ENCODE measurements at places on chromosomes 4 and X.

- no peak for DNase-seq
Measured at GRCh38 chr4:165537028-165537648, 158.3 kb downstream of the CPE start.

DNA sequence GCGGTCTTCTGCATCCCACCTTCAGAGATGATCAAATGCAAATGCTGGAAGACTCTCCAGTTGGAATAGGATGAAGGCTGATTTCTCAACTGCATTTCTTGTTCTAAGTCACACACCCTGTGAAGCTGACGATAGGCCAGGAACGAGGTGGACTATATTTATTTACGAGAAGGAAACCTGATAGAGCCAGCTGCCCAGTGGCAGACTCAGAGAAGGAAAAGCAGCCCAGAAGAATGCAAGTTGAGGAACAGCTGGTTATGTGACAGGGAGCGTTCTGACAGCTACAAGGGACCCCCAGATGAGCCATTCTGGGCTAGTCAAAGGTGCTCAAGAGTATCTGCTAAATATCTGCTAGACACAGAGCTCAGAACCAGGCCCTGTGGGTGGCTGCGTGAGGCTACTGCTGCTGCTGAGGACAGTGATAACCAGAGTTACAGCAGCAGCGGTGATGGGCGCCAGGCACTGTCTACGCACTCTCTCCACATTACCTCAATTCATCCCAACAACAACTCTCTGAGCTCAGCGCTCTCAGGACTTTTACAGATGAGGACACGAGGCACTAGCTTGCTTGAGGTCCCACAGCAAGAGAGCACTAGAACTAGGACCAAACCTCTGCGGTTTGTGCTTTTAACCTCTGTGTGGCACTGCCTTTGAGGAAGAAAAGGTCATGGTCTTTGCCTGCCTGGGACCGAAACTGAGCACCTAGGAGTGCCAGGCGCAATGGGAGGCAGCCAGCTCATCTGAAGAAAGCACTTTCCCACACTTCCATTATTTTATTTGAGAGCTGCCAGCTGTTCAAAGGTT, 69.0 kb downstream of the GATB start:
- no peak for DNase-seq

GRCh38 chrX:114964374-114964773, 53.0 kb downstream of the IL13RA2 start:
- DNase-seq, result no peak

GRCh38 chr4:21415728-21416127, 532.8 kb downstream of the KCNIP4 start:
- no peak for DNase-seq

DNA sequence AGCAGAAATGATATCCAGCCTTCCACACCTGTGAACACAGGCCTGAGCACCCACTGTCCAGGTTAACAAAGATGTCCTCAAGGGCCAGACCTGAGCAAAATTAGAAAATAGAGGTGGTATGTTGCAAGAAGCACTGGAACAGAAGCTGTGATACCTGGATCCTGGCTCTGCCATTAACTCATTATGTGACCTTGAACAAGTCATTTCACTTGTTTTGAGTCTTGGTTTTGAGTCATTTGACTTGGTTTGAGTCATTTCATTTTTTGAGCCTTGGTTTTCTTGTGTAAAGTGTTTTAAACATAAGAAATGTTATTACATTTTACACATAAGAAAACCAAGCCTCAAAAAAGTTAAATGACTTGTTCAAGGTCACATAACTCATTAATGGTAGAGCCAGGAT, 2.9 kb upstream of the NWD2 start:
- DNase-seq, result no peak

GRCh38 chr4:161869511-161869910, 294.3 kb downstream of the FSTL5 start:
- DNase-seq, result no peak

- no peak for DNase-seq
Measured at GRCh38 chrX:102129473-102129872, 4.0 kb downstream of the TCEAL2 start.

DNA sequence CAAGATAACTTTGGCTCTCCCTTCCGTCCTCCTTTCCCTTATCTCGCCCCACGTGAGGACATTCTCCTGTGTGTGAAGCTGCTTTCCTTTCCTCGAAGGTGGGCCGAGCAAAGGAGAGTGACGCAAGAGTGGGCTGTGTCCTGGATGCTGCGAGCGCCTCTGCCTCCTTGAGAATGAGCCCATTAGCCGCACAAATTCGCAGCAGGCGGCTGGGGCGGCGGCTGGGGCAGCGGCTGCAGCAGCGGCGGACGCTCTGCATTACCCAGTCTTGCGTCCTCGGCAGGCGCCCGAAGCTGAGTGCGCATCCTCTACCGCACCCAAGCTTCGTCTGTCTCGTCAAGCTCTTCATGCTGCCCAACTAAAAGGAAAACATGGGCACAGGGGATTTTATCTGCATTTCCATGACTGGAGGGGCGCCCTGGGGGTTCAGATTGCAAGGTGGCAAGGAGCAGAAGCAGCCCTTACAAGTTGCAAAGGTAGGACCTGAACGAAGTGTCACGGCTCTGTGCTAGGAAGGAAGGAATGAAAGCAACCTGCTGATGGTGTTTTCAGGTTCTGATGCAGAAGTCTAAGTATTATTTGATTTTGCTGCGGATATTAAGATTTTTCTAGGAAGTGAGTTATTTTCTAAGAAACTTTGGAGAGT, at the start of gene SYNPO2:
Gene SYNPO2 (plus strand): TSS at position 189 of the 646 bp plus-strand sequence. CDS start 183 bp downstream, at position 372.
- DNase-seq, result peak; percentile 19

DNA sequence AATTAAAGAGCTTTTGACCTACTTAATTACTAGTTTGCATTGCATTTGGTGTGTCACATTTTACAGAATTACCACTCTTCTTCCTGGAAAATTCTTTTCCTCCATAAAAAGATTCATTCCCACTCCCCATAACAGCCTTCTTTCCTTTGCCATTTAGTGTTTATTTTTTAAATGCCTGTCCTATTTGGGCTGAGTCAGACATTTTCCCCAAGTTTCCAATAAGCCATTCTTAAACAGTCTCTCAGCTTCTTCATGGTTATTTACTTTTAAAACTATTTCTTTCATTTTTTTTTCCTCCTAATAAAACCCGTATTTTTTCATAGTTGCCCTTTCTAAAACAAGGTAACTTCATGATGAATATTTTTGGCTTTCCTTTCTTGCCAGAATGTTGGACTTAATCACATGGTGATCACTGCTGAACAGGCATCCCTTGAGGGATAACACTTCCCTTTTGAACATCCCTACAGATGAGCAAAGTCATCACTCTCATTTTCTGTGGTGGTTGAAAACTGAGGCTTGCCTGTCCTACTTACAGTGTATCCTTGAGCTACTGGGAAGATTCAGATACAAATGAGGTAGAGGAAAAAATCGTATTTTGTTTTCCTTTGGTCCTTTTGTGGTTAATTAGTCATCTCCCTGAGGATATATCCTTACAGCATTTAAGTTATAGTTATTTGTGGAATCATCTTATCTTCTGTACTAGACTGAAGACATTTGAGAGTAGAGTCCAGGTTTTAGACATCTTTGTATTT, 520.5 kb upstream of the NR3C2 start:
- no peak for DNase-seq

DNA sequence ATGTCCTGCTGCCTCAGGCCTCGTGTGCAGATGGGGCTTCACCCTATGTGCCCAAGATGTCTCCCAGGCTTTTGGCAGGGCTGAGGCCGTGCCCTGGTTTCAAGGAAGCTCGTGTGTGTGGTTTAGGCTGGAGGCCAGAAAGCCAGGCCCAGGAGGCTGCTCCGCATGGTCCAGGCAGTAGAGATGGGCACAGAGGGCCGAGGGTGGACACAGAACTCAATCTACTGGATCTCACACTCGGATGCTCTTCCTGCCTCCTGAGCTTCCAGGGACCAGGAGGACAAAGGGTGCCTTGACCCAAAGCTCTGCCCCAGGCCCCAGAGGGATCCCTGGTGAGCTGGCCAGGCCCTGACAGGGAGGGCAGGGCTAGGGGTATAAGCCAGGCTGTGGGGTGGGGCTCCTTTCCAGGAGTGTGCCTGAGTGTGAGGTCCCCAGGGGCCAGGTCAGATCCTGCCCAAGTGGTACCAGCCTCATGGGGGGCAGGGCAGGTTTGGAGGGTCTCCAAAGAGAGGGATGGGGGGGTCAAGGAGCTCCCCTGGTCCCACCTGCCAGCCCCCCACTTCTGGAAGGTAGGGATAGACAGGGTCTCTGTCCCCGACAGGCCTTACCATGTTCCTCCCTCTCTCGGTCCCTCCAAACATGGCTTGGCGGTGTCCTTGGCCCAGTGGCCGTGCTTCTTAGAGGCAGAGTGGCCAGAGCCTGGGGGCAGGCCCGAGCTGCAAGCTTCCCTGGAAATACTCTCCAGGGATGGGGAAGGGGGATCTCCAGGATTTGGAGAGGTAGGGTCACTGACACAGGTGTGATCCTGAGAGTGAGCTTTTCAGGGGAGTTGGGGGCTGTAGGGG, 23.8 kb downstream of the HTRA3 start:
- DNase-seq, result no peak

- DNase-seq, result no peak
Measured at GRCh38 chr4:121764702-121765367, at the start of gene SMIM43. Gene SMIM43 (minus strand): TSS chr4:121765164. CDS start chr4:121765105, 59 bp downstream.

DNA sequence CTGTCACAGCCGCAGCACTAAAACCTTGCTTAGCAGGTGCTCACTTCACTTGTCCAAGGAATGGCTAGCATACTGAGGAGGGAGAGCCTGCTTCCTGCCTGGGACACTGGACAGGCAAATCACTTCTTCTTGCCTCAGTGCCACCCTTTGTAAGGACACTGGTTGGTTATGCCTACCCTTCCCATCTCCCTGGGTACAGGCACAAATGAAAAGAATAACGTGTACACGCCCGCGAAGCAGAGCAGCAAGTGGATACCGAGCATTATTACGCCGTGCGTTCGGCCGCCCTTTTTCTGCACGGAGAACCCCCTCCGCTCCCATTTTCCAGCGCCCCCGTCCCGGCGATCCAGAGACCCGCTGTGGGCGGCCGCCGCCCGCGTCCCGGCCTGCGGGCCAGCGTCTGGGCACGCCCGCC, 338 bp upstream of the KLHL2 start:
- DNase-seq, result no peak

DNA sequence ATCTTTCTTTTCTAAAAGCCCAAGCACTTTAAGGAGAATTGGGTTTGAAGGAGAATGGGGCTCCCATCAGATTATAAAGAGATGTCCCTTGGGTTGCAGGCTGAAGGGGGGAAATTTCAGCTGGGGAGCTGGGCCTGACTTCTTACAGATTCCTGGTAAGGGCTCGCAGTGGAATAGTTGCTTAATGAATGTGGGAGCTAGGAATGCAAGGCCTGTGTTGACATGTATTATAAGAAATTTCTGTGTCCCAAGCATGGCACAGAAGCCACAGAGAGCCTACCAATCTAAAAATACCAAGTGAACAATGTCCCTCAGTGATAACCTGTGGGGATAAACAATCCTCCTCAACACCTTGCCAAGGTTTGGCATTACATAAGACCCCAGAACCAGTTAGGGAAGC, 39.3 kb upstream of the WNK3 start:
- DNase-seq, result no peak

DNA sequence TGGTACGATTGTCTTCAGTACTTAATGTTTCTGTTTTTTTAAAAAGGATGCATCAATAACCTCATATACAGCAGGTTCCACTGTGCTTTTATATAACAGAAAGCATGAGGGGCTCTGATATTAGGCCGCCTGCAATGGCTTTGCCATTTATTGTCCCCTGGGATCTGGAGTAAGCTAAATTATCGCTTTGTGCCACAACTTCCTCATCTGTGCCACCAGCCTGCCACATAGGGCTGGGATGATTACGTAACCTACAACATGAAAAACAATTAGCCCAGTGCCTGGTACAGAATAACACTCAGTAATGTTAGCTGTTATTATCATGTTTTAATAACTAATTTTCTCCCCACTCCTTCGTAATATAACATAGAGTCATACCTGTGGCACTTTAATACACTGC, 65.5 kb upstream of the TRIM2 start:
- DNase-seq, result no peak

- DNase-seq, result no peak
Measured at GRCh38 chr4:24646798-24647460, 62.6 kb upstream of the DHX15 start.

- DNase-seq, result peak; percentile 40
Measured at GRCh38 chr4:159206427-159206871, 103.6 kb downstream of the RAPGEF2 start.

- no peak for DNase-seq
Measured at GRCh38 chr4:166658585-166658984, 575.7 kb downstream of the SPOCK3 start.

DNA sequence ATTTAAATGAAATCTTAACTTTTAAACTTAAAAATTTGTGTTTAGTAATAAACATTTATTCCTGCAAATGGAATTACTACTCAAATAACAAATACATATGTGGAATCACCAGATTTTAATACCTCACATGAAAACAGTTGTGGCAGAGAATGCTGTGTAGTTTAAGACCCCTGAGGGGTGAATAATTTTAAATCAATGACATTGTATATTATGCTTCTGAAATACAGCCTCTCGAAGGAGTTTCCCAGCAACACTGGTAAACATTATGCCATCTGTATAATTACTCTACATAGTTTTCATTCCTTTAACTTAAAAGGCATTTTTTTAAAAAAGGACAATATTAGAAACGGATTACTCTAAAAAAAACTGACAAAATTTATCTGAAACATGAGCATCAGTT, 2313.3 kb downstream of the ARAP2 start:
- DNase-seq, result no peak

GRCh38 chr4:154709550-154709949, 34.2 kb upstream of the LRAT start:
- DNase-seq, result no peak

GRCh38 chrX:135194684-135195083, 23.5 kb upstream of the CT55 start:
- no peak for DNase-seq

GRCh38 chr4:108107729-108108382, 60.9 kb downstream of the LEF1 start:
- no peak for DNase-seq

GRCh38 chr4:89894649-89895550, at the start of gene MMRN1:
Gene MMRN1 (plus strand): TSS chr4:89894854. CDS start chr4:89894972, 118 bp downstream.
- no peak for DNase-seq

DNA sequence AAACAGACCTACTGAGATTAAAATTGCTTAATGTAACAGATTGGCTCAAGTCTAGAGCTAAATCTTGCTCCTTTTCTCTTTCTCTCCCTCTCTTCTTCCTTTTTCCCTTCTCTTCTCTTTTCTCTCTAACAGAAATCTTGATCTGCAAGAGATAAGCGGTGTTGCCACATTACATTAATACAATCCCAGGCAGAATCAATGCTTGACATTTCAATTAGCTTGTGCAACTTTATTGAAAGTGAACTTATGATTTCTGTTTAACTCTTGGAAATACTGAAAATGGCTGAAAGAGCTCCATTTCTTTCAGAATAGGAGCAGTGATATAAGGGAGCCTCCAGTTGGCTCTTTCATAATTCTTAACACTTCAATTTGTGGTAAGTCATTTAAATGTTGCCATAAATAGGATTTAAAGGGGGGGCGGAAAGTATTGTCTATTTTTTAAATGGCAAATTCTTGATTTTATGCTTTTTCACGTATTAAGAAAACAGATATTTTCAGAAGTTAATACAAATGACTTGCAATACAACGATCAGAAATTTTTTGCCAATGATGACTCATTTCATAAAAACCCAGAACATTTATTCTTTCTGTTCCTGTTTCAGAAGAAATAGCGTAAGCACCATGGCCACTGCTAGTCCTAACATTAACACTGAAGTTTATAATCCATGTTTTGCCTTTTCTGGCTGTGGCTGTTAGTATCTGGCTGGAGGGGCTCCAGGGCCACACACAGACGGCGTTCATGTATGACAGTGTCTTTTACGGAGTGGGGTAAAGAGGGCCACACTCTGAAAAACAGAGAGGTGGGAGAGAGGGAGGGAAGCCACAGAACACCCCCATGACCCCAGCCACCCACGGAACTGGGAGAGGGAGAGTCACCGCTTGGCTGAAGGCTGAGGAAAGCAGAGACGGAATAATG, 115.7 kb upstream of the FAT1 start:
- DNase-seq, result no peak
